ENCODE measurements at places on chromosomes 4 and X.

DNA sequence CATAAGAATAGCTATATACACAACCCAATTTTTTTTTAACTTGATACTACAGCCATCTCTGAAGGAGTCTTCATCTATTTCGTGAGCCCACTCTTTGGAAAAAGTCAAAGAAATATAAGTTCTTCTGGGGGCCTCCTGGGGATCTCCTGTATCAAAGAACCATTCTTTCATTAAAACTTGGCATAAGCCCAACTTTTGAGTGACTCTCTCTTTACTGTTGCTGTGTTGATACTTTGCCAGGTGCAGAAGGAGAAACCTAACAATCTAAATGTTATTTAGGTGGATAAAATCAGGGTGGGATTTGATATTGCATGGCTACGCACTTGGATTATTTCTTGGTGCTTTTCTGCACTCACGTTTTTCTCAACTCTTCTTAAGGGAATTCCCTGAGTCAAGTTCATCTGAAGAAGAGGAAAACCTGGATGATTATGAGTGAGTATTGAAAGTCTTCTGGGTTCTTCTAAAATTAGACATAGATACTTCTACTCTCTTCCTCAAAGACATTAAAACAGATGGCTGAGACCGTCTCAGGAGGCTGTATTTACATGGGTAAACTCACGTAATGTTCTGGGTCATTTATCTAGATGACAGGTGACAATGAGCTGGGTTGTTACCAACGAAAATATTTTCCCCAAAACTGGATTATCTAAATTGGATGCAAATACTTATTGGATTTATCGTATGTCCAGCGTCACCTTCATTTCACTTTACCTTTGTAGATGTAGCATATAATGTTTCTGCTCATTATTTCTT, 25.2 kb downstream of the BMX start:
- DNase-seq: no peak

DNA sequence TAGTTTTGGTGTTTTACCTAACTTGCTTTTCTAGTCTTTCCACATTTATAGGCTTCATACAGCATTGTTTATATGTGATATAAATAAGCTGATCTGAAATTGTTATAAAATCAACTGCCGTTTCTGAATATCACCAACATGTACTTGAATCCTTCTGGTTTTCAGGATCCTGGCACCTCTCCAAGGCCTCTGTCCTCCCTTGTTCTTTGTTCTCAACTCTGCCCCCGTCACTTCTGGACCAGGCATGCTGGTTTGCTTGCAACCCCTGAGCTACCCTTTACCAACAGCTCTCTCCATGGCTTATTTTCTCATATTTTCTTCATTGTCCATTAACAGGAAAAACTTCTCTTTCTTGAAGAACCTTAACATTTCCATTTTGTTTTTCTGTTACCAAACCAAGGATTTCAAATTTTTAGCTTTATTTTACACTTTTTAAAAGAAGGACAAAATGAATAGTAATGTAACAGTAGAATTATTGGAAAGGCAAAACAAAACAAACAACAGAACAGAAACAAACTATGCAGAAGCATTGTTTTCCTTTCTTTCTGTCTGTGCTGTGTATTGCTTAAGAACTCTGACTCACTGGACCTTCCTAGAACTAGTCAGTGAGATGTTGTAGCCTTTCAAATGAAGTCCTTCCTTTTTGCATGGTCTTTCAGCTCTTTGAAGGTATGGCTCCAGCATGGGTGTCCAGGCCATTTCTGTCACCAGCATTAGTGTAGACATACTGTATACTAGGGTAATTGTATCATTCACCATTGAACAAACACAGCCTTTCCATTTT, 44.8 kb downstream of the BANK1 start:
- no peak for DNase-seq

DNA sequence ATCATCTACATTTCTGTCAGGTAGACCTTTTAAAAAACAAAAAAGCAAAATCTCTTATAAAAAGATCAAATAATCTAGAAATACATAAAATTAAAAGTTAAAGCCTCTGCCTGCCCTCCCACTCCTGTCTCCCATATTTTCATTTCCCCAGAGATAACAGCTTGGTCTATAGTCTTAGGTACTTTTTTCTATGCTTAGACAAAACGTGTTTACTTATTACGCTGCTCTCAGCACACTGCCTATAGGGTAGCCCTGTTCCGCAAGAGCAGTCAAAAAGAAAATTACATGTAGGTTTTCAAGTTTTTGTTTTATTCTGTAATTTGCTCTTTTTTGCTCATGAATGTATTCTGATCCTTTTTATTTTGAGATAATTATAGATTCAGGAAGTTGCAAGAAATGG, 73.3 kb downstream of the TAF1 start:
- DNase-seq: no peak

DNA sequence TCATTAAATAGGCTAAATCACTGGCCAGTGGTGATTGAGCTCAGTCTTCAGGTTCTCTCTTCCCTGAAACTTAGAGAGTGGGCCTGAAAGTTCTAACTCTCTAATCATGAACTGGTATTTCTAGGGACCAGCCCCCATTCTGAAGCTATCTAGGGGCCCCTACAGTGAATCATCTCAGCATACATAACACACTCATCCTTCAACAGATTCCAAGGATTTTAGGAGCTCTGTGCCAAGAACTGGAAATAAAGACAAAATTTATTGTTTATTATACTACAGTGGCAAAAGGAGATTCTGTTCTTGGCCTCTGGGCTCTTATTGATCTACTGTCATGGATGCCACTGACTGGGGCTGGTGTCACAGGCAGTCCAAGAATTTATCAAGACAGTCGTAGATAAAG, 263.8 kb upstream of the IGFBP7 start:
- no peak for DNase-seq

GRCh38 chr4:89273741-89274141, 33.9 kb downstream of the GPRIN3 start:
- DNase-seq: no peak

DNA sequence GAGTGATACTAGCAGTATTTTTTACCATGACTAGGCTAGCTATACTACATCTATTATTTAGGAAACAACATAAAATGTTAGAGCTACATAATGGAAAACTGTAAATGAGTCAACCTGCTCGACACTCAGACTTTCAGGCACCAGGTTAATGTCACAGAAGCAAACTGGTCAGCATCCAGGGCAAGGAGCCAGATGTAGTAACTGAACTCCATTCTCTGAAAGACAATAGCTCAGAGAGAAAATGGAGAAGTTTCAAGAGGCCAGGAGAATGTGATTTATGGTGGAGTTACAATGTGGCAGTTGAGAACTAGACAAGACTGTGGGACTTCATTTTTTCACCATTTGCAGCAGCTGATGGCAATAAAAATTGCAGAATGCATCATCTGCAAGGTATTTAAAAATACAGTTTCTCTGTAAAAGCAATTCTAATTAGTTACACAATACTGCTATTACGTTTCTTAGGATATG, 342.7 kb upstream of the PABPC4L start:
- DNase-seq: no peak

DNA sequence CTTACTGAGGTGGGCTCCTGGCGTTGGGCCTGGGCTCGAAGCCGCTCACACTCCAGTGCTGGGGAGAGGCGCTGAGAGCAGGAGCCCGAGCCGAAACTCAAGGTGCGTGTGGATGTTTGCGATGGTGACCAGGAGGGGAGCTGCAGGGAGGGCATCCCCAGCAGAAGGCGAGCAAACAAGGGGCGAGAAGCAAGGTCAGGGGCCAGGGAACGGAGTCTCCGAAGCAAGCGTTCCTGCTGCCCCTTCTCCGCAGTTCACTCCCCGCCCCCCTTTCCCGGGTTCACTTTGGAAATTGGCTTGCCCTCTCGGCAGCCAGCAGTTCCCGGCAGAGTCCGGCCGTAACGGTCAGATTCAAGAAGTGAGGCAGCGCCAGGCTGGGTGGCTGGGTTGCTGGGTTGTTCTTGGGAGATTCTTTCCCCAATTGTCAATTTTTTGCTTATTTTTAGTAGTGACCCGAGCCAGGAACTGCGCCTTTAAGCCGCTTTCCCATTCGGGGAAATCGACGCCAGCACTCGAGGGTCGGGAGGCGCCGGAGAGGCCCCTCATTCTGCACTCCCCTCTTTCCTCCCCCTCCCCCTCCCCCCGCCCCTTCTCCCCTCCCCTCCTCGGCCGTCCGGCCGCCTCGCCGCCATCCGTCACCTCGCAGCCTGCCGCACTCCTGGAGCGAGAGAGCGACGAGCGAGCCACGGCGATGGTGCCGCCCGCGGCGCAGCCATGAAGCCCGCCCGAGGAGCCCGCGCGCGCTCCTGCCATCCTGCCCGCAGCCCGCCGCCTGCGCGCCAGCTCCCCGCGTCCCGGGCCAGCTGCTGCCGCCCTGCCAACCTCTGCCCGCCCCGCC, at the start of gene FRMPD3:
TSS of gene FRMPD3 (plus strand) at position 655 of the 838 bp plus-strand sequence. CDS start 76,937 bp downstream, outside the sequence.
- DNase-seq: peak; percentile 44

DNA sequence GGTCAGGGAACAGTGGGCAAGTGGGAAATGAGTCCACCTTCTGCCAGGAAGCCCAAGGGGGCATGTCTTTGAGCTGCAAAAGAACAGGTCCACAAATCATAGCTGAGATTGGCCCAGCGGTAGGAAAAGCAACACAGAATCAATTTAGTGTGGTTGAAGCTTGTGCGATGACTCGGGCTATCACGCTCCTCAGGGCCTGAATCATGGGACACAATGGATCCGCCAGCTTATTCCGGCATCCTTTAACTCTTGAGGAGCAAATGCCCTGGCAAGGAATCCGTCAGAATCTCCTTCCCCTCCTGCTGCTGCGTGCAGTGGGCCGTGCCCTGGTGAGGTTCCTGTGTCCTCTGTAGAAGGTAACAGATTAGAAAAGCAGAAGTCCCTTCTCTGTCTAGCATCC, 98.0 kb downstream of the RELL1 start:
- DNase-seq: no peak

- DNase-seq: no peak
These were observed 22.8 kb downstream of the C4orf54 start for GRCh38 chr4:99634742-99635360.

DNA sequence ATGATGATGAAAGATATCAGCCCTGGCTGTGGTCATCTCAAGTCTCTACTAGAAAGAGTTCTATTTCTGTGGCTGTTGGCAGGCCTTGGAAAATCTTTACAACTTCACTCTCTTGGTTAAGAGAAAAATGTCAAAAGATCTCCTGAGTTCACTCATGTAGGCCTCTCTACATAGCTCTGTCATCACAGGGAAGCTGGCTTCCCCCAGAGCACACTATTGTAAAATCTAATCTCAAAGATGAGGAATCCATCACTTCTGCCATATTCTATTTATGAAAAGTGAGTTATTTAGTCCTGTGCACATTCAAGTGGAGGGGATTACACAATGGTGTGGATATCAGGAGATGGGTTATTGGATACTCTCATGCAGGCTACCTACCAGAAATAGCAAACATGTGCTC, 388.4 kb upstream of the HS3ST1 start:
- no peak for DNase-seq

DNA sequence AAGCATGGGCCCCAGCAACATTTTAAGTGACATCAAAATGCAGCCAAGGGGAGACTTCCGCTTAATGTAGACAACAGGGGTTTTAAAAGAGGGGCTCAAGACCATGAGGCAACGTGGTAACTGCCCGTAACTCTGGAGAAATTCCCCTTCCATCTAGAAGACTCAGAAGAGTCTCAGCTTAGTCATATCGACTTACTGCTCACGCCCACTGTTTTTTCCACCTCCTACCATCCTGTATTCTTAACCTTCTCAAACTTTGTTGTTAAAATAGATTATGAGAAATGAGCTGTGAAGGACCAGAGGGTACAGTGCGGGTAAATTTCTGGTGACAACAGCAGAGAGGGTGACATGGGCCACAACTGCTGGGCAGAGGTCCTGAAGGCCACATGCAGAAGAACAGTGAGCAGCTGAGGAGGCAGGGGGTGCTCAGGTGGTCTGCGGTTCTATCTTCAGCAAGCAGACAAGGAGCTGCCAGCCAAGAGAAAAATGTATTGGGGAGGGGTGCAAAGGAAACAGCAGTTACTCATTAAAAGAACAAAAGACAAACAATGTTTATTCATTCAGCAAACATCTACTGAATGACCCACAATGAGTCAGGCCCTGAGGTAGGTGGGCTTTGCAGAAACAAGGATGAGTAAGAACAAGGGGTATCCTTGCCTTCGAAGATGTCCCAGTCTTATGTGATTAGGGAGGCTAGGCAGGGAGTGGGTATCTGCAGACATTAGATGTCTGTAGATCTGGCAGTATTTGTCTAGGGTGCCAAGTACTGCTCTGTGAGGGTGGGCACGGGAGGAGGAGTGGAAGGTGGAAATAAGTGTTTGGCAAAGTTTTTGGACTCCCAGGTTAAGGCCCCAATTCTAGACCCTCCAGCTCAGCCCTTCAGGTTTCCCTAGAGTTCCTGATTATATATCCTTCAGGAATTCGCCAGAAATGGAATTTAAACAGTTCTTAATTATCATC, 175.3 kb downstream of the TSPAN5 start:
- no peak for DNase-seq

- no peak for DNase-seq
These were observed 276.7 kb upstream of the KLF3 start for GRCh38 chr4:38387348-38387747.

- no peak for DNase-seq
These were observed 12.3 kb upstream of the CHRNA9 start for GRCh38 chr4:40322811-40323210.

GRCh38 chr4:33270403-33270802, 2550.2 kb downstream of the PCDH7 start:
- DNase-seq: no peak

DNA sequence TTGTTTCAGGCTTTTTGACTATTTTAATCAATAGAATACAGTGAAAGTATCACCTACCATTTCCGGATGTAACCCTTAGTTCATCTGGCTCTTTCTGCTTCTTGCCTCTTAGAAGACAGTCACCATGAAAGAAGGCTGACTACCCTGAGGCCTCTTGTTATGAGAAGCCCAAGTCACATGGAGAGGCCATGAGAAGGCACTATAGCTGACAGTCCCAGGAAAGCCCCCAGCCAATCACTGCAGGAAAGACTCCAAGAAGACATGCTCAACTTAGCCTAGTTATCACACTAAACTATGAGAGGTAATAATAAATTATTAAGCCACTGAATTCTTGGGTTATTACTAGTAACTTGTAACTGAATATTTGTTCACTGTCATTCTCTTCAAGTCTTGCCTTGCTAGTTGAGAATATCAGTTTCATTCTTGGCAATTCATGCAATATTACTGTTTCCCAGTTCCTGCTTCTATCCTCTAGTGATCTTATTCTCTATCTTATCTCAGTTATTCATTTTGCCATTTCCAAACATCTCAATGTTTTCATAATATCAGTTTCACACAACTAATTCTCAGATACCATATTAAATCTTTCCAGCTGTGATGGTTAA, 57.1 kb upstream of the GUCY1A1 start:
- DNase-seq: no peak

Measured in WERI-Rb-1 (cell line).